Motor neuron (in vitro differentiated cells): ENCODE measurements at places on chromosomes 3 and 15.

- ATAC-seq, result no peak
Observed at GRCh38 chr15:79948095-79948695, 22.8 kb downstream of the BCL2A1 start.

GRCh38 chr15:62288361-62289017 lies 123.4 kb upstream of the C2CD4B start:
- no peak for ATAC-seq

- no peak for ATAC-seq
Observed at GRCh38 chr3:106420628-106421027, 551.8 kb upstream of the CBLB start.

DNA sequence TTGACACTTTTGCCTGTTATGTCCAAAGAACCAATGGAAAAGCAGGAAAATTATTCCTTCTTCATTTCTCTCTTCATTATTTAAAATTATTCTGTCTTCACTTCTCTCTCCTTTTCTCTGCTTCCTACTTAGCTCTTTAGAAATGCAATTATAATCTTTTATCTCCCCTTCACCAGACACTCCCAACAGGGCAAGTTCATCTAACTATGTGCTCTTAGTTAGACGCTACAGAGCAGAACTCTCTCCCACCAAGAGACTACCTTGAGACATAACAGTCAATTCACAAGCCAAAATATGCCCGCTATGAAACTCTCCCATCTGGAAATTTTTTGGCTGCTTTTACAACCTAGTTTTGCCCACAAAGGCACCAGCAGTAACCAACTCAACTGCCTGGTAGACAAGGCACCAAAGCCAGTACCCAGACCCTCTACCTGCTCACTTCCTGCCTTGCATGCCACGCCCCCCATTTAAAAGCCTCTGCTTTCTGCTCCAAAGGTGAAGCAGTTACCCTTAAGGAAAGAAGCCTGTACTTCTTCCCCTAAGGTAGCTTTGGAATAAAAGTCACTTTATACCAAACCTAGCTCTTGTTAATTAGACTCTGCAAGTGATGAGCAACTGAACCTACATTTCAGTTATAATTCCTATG lies 28.1 kb downstream of the CCRL2 start:
- no peak for ATAC-seq
